ENCODE measurements at places on chromosomes 4 and X.

DNA sequence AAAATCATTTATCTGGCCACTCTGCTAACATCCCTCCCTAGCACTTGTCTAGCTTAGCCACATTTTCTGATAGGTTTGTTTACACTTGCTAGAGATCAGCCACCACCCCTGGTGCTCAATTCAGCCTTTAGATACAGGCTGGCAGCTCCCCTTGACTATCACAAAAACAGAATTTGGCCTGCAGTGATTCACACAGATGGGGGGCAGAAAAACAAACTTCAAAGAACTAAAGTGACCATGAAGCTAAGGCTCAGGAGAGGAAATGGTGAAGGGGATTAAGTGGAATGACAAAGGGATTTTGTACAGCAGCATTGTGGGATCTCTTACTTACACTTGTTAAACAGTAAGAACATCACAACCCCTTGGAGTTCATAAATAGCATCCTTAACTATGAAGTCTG lies 1718.0 kb upstream of the PCDH7 start:
- peak; percentile 40 for DNase-seq

GRCh38 chr4:156754832-156755570 lies 216.6 kb downstream of the PDGFC start:
- peak; percentile 67 for DNase-seq

DNA sequence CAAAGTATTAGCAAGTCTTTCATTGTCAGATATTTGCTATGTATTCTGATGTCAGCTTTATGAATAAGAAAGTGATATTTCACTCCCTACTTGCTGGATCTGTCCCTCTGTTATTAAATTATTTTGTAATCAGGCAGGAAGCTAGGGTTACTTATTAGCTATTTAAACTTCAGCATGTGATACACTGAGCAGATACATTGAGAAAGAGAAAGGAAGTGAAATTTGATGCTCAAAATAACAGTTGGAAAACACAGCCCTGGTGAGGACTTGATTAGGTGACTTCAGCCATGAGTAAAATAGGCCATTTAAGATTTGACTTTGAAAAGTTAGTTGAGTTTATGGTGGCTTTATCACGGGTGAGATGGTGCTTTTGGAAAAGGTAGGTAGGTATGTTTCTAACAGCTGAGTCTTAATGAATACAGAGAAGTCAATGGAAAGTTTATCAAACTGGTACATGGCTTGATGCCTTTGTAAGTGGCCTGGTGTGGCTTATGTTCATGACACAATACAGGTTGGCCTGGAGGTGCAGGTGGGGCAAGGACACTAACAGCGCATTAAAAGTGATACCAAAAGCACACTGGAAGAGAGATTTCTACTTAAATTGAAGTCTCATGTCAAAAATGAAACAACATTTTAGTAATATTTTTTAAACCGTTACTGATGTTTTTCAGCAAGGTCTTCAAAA lies 321.2 kb upstream of the SPOCK3 start:
- peak; percentile 14 for DNase-seq

GRCh38 chrX:80812176-80812575 lies 2.5 kb upstream of the BRWD3 start:
- peak; percentile 83 for DNase-seq

DNA sequence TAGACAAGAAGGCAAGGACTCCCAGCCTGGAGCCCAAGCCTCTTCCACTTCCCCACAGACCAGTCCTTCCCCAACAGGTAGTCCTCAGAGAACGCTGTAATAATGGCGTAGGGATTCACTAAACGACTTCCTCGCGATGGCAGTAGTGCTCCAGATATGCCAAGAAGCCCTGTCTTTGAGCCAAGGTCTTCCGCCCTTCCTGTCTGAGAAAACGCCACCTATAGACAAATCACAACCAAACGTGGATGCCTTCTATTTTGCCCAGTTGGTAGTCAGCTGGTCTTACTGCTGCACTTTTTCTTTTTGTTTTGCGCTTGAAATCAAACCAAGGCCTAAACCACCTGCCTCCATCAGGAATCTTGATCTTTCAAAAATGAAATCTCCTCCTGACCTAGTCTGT lies 203.3 kb downstream of the OR13H1 start:
- no peak for DNase-seq

DNA sequence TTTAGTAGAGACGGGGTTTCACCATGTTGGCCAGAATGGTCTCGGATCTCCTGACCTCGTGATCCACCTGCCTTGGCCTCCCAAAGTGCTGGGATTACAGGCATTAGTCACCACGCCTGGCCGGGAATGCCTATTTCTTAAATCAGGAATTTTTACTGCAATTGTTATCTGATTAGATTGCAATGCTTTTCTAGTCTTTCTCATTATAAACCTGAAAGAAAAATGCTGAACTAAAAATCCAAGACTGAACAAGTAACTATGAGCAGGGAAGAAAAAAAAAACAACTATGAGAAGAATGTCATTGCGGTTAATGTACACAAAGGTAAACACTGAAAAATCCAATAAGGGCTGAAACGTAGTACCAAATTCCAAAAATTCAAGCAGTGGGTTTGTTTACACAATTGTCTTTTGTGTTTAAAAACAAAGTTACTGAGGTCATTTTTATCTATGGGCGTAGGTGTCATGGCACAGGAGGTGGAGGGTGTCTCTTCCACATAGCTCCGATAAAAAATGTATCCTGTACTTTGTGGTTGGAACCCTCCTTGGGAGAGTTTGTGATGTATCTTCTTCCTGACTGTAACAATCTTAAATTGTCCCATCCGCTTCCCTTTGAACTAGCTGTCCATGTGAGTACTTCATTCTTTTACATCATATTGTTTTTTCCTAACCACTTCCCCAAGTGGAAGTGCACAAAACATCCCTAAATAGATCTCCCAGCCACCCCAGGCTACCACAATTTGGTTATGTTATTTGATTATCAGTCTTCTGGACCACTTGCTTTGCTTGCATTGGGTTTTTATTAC lies 11.1 kb upstream of the TMEM156 start:
- DNase-seq = peak; percentile 82

- DNase-seq = peak; percentile 30
Measured at GRCh38 chr4:106985830-106986229, 50.3 kb downstream of the DKK2 start.

All from OCI-M1 (cell line).